ENCODE measurements at places on chromosomes 11 and 22.

DNA sequence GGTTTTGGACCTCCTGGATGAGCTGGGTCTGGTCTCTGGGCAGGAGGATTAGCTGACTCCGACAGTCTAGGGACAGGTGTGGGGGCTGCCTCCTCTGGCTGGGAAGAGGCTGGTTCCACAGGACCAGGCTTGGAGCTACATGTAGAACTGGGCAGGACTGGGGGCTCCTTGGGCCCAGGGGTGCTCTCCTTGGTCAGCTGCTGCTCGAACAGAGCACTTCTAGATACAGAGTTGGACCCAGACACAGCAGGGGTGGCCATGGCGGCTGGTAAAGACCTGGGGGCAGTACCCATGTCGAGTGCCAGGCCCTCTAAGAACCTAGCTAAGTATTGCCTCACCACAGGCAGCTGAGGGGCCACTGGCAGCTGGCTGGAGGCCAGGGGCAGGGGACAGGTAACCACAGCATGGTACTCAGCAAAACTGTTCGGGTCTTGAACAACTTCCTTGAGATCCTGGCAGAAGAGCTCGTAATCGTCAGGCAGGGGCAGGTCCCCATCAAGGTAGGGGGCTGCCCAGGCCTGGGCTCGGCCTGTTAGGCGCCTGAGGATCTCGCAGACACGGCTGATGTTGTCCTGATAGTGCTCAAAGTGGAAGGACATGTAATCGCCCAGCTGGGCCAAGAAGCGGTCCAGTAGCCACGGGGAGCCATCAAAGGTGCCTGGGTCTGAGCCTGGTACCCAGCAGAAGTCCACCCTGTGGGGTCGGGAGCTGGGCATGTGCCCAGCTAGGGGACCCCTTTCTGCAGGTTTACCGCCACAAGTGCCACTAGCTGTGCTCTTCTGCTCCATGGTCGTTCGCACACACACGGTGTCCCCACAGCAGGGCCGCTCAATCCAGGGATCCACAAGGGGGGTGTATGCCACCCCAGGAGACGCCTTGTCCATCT lies 3.1 kb downstream of the GNB1L start:
- no peak for DNase-seq

GRCh38 chr22:32216911-32217310 lies 12.0 kb upstream of the RFPL2 start:
- DNase-seq, result no peak

DNA sequence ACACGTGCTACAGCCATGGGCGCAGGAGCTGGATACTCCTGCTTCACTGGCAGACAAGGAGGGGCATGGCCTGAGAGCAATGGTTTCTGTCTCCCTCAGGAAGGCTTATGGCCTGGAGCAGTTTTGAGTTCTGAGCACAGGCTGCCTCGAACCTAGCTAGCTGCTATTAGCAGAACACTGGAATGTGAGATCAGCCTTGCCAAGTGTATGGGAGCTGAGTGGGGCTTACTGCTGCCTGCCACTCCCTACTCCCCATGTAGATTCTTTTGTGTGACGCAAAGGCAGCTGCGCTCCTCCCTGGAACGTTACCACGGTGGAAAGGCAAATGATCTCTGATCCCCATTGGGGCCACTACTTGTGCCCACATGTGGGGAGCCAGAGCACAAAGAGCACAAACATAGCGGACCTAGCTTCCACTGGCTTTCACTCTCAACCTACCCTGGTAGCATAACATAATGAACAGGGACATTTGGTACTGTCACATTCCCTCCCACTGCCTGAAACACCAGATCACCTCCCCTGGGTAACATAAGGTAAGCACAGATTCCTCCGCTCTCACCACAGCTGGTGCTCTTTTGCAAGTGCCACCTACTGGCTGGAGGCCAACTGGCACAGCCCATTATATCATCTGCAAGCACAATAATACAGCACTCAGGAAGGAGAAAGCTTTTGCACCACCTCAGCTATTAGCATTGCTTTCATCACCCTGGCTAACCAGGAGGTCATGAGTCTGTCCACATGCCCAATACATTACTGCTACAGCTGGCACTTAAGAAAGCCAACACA lies 84.6 kb upstream of the GUCY1A2 start:
- no peak for DNase-seq

GRCh38 chr22:27621486-27622070 lies 180.0 kb downstream of the MN1 start:
- no peak for DNase-seq

DNA sequence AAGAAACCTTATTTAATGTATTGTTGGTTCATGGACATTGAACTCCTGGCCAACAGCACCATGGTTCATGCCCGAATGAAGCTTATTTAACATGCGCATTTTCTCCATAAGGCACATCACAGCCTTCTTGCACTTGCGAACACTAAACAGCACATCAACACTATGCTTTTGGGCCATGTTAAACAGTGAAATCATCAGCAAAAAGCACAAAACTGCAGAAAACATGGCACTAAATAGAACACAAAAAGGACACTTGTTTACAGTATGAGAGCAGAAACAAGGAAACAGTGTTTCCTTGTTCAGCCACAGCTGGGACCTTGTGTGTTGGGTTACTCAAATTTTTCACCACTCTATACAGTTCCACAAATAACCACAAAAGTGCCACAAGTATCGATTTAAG lies 122.3 kb downstream of the MSANTD4 start:
- DNase-seq, result no peak

DNA sequence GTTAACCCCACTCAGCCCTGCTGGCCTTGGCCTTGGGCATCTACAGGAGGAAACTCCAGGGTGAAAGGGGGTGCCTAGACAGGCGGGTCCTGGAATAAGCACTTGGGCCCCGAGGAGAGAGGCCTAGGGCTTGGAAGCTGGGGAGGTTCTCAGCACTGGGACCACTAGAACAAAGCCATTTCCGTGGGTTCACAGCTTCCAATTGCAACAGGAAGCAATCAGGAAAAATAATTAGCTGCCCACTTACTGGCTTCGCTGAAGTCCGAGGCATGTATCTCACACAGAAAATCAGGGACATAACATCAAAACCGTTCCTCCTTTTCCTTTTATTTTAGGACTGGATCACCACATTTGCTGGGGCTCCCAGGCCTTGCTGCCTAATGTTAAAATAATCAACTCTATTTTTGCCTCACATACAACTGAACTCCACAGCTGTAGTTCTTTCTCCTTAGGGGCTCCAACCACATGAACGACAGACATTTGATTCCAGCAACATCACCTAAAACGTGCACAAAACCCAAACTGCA lies 161.1 kb upstream of the GRK3 start:
- DNase-seq, result no peak

- no peak for DNase-seq
Observed at GRCh38 chr11:121334973-121335710, 42.6 kb downstream of the SC5D start.

GRCh38 chr22:35708453-35708852 lies 9.2 kb upstream of the APOL5 start:
- no peak for DNase-seq

DNA sequence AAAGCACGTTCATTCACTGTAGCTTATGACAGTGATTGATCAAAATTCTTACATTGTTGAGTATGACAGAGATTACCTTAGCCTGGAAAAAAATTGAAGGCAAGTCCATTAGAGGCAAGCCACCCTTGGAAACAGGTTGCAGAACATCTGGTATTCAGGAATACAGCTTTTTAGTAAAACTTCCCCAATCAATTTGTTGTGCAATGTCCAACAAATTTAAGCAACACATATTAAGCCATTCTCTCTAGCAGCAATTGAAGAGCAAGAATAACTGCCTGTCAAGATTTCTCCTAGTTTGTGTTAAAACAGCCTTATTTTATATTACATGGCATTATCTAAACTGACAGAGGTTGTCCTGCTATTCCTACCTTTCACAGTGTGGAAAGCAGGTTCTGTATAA lies 37.0 kb downstream of the BCL2L13 start:
- DNase-seq, result no peak

- DNase-seq, result no peak
Observed at GRCh38 chr11:77457340-77457739, 16.6 kb downstream of the PAK1 start.

Data from Kasumi-1 (cell line).